ENCODE measurements at places on chromosomes 7 and 10. TPM values are rescaled to one million over a fixed set of nuclear protein-coding genes. Genes with fewer than 3 reads are reported as not detected.
A peak's percentile ranks its signal among the peaks of the same experiment; 100 is the strongest.

- H3K4me1 ChIP-seq, result no peaks in the 10 kb centered on the region
- no peak for DNase-seq
- H3K27ac ChIP-seq, result no peak overlapping the region
- no peaks in the 10 kb centered on the region for H3K27me3 ChIP-seq
These were observed 231.3 kb upstream of the GRB10 start for GRCh38 chr7:51013861-51014511.

DNA sequence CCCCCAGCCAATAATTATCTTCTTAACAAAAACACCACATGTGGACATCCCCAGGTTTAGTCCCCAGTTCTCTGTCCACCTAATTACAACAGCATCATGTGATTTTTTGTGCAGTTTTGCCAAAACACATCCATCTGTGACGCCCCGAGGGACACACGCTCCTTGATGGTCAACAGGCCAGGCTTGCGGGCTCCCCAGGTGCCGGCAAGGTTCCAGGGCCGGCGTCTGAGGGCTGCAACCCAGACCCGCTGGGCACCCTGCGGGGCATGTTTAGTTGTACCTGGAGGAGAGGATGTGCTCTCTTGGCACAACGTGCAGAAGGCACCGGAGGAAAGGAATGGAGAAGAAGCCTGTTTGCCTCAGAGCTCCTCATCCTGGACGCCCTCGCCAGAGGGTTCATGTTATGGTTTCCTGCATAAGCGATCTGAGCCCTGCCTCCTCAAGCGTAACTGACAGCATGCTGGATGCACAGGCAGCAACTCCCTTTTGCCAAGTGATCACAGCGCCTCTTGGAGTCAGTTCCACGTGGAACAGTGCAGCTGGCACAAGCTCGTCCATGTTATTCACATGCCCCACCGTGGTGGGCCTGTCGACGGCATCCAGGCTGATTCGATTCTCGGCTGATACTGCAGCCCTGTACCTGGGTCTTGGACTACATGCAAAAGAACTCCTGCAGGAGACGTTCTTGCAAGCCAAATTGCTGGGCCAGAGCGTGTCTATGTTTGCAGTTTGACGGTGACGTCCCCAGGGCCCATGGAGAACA lies 41.6 kb downstream of the JAKMIP3 start:
- no peaks in the 10 kb centered on the region for H3K27me3 ChIP-seq
- no peak overlapping the region for H3K4me3 ChIP-seq
- H3K4me1 ChIP-seq, result no peaks in the 10 kb centered on the region
- DNase-seq, result no peak

- peak overlapping the region; percentile 64 for H3K4me3 ChIP-seq
- H3K4me1 ChIP-seq, result peaks cover 19% of the 10 kb centered on the region
- DNase-seq, result peak; percentile 16
- H3K27me3 ChIP-seq, result no peaks in the 10 kb centered on the region
These were observed 743 bp upstream of the POR start for GRCh38 chr7:75914169-75914654.

GRCh38 chr7:45660901-45661211 lies 86.7 kb downstream of the ADCY1 start:
- no peaks in the 10 kb centered on the region for H3K4me1 ChIP-seq
- no peak for DNase-seq
- no peak overlapping the region for H3K4me3 ChIP-seq
- H3K27ac ChIP-seq, result no peak overlapping the region
- no peaks in the 10 kb centered on the region for H3K36me3 ChIP-seq

DNA sequence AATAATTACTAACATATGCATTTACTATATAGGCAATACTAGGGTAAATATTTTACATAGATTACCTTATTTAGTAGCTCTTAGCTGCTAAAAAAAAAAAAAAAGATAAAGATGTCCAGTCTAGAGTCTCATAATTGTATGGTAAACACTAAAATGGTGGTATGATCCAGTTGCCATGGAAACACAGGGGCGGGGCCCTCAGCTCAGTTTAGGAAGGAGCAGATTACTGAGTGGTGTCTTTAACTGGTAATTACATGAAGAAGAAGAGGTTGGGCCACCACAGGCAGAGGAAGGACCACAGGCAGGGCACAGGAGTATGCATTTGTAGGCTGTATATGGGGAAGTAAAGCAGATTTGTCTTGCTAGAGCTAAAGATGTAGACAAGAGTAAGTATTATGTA lies 43.7 kb downstream of the ITGB8 start:
- H3K27me3 ChIP-seq, result no peaks in the 10 kb centered on the region
- no peak overlapping the region for H3K27ac ChIP-seq
- DNase-seq, result no peak
- no peaks in the 10 kb centered on the region for H3K4me1 ChIP-seq
- no peaks in the 10 kb centered on the region for H3K36me3 ChIP-seq

PRR15 gene
- total RNA-seq, result 338 TPM

SPDYE8 gene
- total RNA-seq, result not detected

SH2D4B gene
- total RNA-seq, result not detected

All from transverse colon (tissue), 4 donors.